ENCODE measurements at places on chromosomes 16 and 17. TPM values are rescaled to one million over a fixed set of nuclear protein-coding genes. Genes with fewer than 3 reads are reported as not detected.

Gene KRT27
- not detected for total RNA-seq

Gene ADORA2B
- 36.6 TPM for total RNA-seq

Gene AOC3
- total RNA-seq = under 0.01 TPM

Gene TANGO6
- total RNA-seq = 15.4 TPM

Gene CD300A
- total RNA-seq = not detected

Gene MYL4
- total RNA-seq = not detected

Gene ODF4
- not detected for total RNA-seq

Gene SLC52A1
- 0.50 TPM for total RNA-seq

Gene C1QL1
- total RNA-seq = under 0.01 TPM

Gene PIMREG
- 0.34 TPM for total RNA-seq

Gene ATP2A3
- total RNA-seq = under 0.01 TPM

Gene TRIM16
- total RNA-seq = 109 TPM

Gene FA2H
- 2.4 TPM for total RNA-seq

Gene IGSF6
- 0.07 TPM for total RNA-seq

Gene CDH11
- 7.9 TPM for total RNA-seq

Gene MFAP4
- total RNA-seq = not detected

Gene RECQL5
- 17.4 TPM for total RNA-seq

Gene HES7
- total RNA-seq = 0.28 TPM

Gene CCDC92B
- not detected for total RNA-seq

Gene KRT31
- 0.34 TPM for total RNA-seq

Gene NPIPB13
- total RNA-seq = under 0.01 TPM

Gene FNDC8
- total RNA-seq = not detected

Gene SLC16A6
- total RNA-seq = 0.14 TPM

Gene PYCARD
- total RNA-seq = 92.7 TPM

Gene RNF112
- 0.34 TPM for total RNA-seq

Gene GNAO1
- under 0.01 TPM for total RNA-seq

Gene KRT36
- total RNA-seq = not detected

Gene CHST4
- total RNA-seq = under 0.01 TPM

Gene PYY
- total RNA-seq = 0.68 TPM

Gene TEX19
- not detected for total RNA-seq

Gene CCDC78
- 1.0 TPM for total RNA-seq

Gene CCL2
- not detected for total RNA-seq

Gene CAVIN1
- total RNA-seq = 146 TPM

Gene OR1A1
- not detected for total RNA-seq

Gene MT1G
- 0.68 TPM for total RNA-seq

Gene CACNA1H
- not detected for total RNA-seq

Gene CMIP
- 14.4 TPM for total RNA-seq

All from nasal cavity respiratory epithelium epithelial cell of viscerocranial mucosa (primary cell).